ENCODE measurements at places on chromosomes 7 and 10. TPM values are rescaled to one million over a fixed set of nuclear protein-coding genes. Genes with fewer than 3 reads are reported as not detected.
A peak's percentile ranks its signal among the peaks of the same experiment; 100 is the strongest.

Gene CHAT
- not detected for total RNA-seq

Gene FBXW4
- 93.2 TPM for total RNA-seq

Gene ARMC3
- total RNA-seq: not detected

DNA sequence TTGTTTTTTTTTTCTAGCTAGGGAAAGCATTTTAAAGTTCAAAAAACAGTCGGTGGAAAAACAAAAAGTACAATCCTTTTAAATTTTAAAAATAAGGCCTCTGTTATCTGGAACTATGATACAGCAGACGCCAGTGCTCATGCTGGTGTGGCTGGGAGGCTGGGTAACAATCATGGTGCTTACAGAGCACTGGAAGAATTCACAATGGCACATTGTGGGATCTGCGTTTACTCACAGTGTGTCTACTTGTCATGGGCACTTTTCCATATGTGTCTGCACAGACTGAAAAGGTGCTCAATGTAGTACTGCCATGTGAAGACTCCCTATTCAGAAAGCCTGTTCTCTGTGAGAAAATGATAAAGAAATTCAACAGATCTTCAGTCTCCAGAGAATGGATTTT is 278.2 kb upstream of the IMMP2L start:
- DNase-seq: no peak

GRCh38 chr10:60338786-60339185 is 50.9 kb downstream of the ANK3 start:
- DNase-seq: no peak

DNA sequence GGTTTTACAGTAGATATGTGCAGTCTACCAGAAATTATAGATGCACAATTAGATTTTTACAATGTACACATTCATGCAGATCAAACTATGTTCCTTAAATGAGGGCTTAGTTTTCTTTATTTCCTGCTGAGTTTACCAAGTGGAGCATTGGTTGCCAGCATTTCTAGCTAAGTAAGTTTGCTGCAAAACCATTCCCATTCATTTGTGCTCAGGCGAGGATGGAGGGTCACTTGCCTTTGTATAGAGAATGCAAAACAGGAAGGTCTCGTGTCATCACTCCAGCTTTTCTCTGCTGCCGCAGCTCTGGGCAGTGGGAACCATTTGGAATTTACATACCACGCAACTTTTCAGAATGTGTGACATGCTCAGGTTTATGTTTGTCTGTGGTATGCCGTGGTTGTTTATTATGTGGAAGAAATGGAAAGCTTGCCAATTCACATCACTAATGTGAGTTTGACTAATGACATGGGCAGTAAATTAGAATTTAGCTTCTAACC is 198.6 kb downstream of the TRIL start:
- no peak for DNase-seq

DNA sequence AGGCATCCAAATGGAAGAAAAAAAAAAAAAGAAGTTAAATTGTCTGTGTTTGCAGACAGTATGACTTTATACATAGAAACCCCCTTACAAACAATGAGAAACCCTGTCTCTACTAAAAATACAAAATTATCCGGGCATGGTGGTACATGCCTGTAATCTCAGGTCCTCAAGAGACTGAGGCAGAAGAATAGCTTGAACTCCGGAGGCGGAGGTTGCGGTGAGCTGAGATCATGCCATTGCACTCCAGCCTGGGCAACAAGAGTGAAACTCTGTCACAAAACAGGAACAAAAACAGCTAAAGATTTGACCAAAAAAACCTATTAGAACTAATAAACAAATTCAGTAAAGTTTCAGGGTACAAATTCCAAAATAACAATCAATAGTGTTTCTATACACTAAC is 385.8 kb upstream of the GRM3 start:
- no peak for DNase-seq

GRCh38 chr10:131013281-131013912 is 298.1 kb downstream of the TCERG1L start:
- DNase-seq: no peak

- no peak for DNase-seq
Measured at GRCh38 chr10:15113766-15114165, 16.6 kb downstream of the RPP38 start.

DNA sequence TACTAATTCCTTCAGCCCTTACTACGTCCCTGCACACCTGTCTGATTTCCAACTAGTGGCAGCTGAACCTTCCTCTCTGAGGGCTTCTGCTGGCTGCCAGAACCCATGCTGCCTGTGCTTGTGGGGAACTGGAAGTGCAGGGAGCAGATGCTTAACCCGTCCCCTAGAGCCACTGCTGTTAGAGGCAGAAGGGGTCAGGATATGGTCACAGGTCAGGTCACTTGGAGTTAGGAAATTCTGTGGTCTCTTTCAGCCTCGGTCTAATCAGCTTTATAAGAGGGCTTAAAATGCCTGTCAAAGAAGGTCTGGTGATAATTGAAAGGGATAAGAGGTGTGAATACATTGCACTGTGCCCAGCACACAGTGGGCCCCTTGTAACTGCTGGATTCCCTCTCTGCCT is 82.0 kb downstream of the PLPP4 start:
- no peak for DNase-seq

- DNase-seq: no peak
Measured at GRCh38 chr10:91418416-91418815, 8.3 kb downstream of the HECTD2 start.

GRCh38 chr10:75883081-75884072 is 452.0 kb downstream of the LRMDA start:
- DNase-seq: no peak

- DNase-seq: no peak
Measured at GRCh38 chr10:122515022-122515424, 45.5 kb upstream of the DMBT1 start.

GRCh38 chr10:2201534-2202099 is 464.3 kb upstream of the ADARB2 start:
- DNase-seq: no peak

DNA sequence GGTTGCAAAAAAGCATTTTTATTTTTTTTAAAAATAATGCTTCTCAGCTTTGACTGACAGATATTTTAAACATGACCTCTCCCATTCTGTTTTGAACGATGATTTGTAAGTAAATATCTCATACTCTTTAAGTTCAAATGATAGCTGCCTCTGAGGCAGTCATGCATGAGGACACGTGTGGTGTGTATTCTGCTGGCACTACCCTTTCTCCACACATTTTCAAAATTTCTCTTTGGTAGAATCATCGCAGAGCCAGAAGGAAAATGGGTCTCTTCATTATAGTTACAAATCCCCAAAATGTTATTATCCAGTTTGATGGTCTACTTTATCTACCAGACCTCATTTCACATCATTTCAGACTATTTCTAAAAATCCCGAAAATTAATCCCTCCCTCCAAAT is 55.1 kb downstream of the FZD1 start:
- no peak for DNase-seq

GRCh38 chr10:117334066-117334465 is 41.2 kb downstream of the PDZD8 start:
- peak; percentile 22 for DNase-seq

DNA sequence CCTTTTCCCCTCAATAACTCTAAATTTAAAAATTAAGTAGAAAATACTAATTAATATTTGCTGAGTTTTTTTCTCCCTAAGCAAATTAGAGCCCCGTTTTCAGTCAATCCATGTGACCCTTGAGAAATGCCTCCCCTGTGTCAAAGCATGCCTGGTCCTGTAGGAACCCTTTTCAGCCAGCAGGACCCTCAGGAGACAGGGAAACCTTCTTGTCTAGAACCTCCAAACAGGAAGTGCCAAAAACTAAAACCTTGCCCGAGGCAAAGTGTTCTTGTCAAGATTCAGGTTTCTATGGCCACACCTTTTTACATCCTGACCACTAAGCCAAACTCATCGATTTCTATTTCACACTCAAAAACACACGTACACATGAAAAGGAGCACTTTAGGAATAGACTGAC is 60.1 kb upstream of the NFE2L3 start:
- DNase-seq: no peak

DNA sequence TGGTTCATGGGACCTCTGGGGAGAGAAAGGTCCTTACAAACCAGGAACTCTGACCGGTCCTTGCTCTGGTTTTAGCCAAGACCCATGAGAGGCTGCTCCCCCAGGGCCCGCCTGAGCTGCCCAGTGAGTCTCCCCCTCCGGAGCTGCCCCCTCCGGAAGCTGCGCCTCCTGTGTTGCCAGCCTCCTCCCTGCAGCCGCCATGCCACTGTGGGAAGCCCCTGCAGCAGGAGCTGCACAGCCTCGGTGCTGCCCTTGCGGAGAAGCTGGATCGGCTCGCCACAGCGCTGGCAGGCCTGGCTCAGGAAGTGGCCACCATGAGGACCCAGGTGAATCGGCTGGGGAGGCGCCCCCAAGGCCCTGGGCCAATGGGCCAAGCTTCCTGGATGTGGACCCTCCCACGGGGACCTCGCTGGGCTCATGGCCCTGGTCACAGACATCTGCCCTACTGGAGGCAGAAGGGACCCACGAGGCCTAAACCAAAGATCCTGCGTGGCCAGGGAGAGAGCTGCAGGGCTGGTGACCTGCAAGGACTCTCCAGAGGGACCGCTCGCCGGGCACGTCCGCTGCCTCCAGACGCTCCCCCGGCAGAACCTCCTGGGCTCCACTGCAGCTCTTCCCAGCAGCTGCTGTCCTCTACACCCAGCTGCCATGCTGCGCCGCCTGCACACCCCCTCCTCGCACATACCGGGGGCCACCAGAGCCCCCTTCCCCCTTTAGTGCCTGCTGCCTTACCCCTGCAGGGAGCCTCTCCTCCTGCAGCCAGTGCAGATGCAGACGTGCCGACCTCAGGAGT is 40.1 kb downstream of the ZNF467 start:
- no peak for DNase-seq

DNA sequence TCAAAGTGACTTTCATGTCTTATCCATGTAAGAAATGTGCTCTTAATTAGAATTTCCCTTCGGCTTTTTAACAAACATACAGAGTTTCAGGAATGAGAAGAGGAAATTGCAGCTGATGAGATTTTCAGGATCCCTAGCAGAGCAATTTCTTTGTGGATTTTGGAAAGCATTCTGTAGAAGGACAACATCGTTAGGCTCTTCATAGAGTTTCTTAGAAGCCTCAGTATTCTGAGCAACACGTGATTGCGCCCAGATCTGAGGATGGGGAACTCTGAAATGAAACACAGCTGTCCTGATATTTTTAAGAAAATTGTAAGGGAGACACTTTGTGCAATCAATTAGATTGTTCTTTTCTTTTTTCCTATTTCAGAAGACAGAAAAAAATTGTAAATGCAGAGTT is 85.8 kb downstream of the LHFPL3 start:
- no peak for DNase-seq

GRCh38 chr10:101441541-101442455 is 87.8 kb downstream of the BTRC start:
- DNase-seq: peak; percentile 43

DNA sequence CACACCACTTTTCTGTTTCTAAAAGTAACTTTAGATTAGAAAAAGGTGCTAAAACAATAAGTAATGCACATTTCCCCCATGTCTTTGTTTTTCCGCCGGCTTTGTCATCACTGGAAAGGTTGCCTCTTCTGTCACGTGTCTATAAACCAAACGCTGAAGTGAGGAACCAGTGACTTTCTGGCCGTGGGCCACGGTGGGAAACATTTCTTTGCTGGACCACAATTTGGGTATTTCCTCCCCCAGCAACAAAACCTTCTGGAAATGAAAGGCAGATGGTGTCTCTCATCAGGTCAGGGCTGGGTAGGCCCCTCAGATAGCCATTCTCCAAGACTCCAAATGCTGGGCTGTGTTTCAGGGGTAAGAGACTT is 174.5 kb downstream of the SH3PXD2A start:
- DNase-seq: no peak

GRCh38 chr10:72340510-72341261 is 14.0 kb downstream of the DNAJB12 start:
- DNase-seq: peak; percentile 92

DNA sequence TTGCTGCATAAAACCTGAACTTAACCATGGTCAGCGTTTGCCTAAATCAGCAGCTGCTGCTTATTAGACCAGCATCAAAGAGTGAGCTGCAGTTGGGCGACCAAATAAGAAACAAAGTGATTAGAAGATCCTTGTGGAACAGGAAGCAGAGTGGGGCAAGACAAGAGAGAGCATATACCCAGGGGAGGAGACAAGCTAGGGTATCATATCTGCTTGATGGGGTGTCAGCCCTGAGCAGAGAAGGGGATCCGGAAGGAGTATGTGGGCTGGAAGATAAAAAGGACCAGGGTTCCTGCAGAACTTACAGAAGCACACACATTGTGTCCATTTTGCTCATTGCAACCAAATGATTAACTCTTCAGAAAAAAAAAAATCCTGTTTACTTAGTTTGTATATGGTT is 213.6 kb downstream of the CELF2 start:
- DNase-seq: no peak

Data from Right ventricle myocardium inferior (tissue), 1 donor.